GM19239 (cell line): ENCODE measurements at places on chromosomes 5 and 9.

GRCh38 chr5:79329453-79329852, 93.5 kb downstream of the JMY start:
- no peak for DNase-seq

DNA sequence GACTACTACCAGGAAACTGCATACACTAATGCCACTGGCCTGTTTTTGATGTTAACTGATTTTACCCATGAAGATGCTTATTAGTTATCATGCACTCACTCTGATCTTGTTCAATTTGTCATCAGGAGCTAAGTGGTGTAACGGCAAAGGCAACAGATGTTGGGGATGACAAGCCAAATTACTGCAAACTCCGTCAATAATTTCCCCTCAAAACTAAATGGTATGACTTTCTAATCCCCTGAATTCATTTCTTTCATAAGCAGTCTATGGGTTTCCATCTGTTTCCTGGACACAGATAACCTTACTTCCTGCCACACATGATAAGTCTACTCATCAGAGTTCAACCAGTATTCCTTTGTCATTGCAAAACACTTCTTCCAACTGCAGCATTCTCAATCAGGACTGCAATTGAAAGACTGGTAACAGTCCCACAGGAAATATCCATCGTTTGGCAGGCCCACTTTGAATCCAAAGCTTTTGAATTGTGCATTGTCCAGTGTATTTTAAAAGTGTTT, 96.2 kb upstream of the SMC2 start:
- DNase-seq = no peak

DNA sequence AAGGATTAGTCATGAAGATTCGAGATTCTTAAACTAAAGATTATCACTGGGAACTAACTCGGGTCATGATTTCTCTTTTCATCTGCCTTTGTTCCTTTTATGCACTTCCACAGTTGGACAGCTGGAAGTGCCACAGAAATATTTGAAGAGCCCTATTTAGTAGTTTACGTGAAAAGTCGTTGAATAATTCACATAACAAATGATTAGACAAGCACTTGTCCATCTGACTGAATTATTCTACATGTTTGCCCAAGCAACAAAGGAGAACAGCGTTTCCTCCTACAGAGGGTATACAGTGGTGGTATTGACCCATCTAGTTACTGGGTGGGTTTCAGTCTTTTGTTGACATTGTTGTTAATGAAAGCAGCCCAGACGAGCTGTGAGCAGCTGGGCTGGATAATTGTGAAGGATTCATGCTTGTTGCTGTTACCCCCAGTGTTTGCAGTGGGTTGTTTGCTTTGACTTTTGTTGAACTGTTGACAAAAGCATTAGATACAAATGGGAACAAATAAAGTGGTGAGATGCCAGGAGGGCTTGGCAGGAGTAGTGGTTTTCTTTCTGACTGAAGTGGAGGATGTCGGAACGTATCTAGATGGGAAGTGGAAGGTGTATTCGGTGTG, 96.2 kb downstream of the TLE4 start:
- no peak for DNase-seq

DNA sequence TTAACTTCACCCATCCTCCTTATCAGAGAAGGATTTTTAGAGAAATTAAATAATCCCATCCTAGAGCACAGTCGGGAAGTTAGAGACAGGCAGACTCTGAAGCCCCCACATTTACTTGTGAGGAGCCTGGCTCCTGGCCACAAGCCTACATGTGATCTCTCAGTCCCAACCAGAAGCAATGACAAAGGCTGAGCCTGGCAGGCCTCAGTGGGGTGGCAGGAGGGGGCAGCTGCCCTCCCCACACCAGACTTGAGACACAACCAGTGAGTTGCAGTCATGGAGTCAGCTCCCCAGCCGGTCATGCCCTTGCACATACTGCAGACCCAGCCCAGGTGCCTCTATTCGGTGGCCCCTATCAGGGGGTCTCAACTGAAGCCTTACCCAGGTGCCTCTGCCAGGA, 11.0 kb downstream of the NAIF1 start:
- no peak for DNase-seq

- no peak for DNase-seq
Observed at GRCh38 chr5:135308752-135309151, 90.3 kb downstream of the MACROH2A1 start.

DNA sequence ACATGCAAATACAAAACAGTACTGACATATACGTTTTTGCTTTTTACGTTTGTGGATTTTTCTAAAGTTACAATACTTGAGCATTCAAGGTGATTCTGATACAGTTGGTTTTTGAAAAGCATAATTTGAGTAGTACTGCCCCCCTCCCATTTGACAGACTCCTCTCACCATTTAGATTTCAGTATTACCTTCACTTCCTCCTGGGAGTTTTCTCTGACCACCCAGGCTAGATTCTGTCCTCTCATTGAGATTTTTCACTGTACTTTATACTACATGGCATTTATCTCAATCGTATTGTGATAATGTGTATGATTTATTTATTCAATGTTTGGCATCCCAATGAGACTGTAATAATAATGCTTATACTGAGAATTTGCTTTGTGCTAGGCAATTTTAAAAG, 32.8 kb upstream of the SMAD5 start:
- DNase-seq = no peak

DNA sequence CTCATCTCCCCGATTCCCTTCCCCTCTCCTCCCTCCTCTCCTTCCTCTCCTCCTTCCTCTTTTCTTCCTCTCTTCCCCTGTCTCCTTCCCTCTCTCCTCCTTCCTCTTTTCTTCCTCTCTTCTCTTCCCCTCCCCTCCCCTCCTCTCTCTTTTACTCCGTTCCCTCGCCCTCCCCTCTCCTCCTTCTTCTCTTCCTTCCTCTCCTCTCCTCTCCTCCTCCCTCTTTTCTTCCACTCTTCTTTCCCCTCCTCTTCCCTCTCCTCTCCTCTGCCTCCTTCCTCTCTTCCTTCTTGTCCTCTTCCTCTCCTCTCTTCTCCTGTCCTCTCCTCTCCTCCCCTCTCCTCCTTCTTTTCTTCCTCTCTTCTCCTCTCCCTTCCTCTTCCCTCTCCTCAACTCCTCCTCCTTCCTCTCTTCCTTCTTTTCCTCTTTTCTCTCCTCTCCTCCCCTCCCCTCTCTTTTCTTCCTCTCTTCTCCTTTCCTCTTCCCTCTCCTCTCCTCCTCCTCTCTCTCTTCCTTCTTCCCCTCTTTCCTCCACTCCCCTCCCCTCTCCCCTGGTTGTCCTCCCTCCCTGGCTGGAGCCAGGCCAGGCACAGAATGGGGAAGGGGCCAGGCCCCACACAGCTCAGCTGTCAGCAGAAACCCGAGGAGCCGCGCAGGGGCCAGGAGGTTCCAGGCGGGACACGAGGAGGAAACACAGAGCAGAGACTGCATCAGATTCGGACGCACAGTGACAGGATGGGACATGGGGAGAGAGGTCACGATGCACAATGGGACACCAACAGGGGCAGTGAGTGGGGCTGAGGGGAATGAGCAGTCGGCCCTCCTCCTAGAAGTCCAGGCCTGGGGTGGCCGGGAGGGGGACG, 48.0 kb downstream of the CAMK2A start:
- no peak for DNase-seq

GRCh38 chr5:148666353-148666752, 12.0 kb upstream of the HTR4 start:
- no peak for DNase-seq

- no peak for DNase-seq
Observed at GRCh38 chr5:107485184-107485583, 185.6 kb downstream of the EFNA5 start.

- no peak for DNase-seq
Observed at GRCh38 chr5:78245136-78245535, 49.4 kb downstream of the AP3B1 start.

- no peak for DNase-seq
Observed at GRCh38 chr9:126882746-126883145, 22.3 kb downstream of the ZBTB34 start.

DNA sequence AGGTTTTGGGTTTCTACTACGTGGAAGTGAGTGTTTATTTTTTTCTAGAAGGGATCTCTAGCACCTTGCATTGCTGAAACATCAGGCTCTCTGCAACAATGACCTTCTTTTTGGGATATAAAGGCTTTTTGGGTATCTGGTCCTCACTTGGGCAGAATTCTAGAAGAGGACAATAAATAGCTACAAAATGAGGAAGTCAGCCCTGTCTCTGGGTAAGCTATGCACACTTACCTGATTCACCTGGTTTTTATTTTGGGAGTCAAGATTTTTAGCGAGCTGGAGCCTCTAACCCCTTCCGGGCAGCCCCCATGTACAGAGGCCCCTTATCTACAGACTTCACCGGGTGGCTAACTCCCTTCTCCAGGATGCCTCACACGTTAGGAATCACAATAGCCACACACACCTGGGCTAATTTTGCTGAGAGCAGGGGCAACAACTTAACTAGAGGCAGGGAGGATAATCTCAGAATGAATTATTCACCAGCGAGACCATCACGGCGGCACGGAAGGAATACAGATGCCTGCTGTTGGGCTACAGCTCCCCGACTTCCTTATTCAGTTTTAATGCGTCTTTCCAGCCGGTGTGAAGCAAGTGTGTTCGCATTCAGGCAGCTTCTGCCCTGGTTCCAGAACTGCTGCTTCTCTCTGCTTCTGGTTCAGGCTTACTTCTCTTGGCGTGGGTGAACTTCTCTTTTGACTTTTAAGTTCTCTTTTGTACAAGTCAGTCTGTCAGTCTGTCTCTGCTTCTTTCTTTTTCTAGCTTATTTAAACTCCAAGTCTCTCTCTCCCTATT, 341.0 kb upstream of the PANK3 start:
- DNase-seq = no peak

- no peak for DNase-seq
Observed at GRCh38 chr5:65262649-65263059, 219.1 kb downstream of the ADAMTS6 start.

DNA sequence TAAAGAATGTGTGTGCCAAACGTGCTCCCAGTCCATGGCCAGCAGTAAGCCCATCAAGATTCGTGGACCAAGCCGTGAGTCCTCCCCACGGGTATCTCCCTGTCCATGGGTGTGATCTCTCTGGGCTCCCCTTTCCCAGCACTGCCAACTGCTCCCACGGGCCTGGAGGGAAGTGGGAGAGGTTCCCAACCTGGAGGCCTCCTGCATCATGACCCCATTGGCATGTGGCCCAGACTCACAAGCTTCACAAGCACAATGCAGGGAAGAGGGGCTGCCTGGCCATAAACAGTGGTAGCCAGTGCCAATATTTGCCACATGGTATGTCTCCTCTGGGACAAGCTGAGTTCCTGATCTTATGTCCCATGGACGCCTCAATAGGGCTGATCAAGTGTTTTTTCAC, 59.1 kb downstream of the ABLIM3 start:
- DNase-seq = no peak

GRCh38 chr5:175796536-175797499, 74.6 kb upstream of the CPLX2 start:
- DNase-seq = peak; percentile 59

- no peak for DNase-seq
Observed at GRCh38 chr5:32936329-32936728, 225.2 kb downstream of the NPR3 start.

DNA sequence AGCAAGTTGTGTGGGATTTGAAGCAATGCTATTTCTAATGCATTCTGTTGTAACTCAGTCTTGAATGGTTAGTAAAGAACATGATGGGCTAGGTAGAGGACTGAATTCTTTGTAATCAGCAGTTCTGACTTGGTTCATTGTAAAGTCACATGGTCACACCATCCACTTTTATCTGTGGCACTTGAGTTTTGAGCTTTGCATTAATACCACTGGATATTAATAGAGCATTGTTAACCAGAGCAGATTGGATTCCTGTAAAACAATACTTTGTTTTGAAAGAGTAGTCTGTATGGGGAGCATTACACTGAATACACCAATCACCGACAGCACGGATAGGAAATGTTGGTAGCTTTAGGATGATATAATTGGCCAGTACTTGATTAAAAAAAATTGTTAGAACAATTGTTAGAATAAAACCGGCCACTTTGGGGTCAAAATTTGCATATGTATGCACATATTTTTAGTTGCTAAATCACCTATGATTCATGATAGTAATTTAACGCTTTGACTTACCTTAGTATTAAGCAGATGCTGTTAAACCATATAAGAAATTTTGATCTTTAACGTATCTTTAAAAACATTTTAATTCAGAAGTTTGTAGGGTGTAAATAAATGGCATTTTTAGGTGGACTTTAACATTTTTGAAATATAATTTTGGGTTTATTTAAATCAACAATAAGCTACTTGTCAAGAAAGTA, 17.4 kb downstream of the SLC12A2 start:
- no peak for DNase-seq

DNA sequence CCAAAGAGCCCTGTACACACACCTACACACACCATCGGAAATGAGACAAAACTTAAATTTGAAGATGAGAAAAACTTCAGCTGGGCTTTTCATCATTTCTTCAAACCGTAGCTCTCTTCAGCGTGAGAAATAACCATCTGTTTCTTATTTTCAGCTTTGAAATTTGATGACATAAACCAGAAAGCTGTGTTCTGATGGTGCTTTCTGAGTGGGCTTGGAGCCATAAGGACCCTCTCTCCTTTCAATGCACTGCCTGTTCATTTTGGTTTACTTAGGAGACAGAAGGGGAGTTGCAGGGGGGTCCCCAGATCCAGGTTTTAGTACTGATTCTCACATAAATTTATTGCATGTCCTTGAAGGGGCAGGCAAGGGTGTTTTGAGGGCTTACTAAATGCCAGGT, 9.5 kb downstream of the FBXO10 start:
- no peak for DNase-seq

DNA sequence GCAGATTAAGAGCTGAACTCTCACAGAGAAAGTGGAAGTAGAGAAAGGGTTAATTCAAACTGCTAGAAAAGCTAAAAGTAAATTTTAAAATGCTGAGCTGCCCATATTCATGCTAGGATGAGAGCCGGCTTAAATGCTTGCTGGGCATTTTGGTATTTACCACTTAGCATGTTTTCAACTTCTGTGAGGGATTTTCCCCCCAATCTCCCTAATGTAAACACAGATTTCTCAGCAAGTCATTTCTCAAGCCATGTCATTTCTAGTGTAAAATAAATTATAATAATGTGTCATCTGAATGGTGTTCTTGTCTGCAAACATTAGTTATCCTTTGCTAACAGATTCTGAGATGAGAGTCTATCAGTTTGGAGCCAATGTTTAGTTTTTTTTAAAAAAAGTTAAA, 22.3 kb downstream of the RPS23 start:
- no peak for DNase-seq

DNA sequence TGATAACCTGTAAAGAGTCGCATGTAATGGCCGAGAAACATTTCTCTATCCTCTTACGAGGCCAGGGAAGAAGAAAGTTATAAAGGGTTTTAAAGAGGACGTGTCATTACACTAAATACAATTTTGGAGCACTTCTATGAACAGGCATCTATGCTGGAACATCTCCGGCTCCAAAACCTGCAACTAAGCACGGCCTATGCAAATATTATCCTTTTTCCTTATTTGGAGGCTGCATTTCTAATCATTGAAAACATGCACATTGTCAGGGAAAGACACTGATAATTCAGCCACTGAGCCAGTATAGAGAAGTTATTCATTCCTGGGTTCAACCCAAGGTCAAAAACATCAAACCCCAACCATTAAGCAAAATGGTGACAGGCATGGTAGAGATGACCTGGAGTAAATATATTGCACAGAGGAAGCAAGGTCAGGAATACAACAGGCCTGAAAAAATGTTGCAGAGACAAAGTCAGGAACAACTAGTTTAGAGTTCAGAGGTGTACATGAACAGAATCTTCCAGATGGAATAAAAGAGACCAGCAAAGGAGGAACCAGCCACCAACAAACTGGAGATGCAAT, 674.1 kb downstream of the NR2F1-AS1 start:
- DNase-seq = no peak

GRCh38 chr9:12766357-12766756, 8.5 kb upstream of the LURAP1L start:
- no peak for DNase-seq
